Activated CD8-positive, alpha-beta memory T cell treated with anti-CD3 and anti-CD28 coated beads, Interleukin-2, amount 10 ng/mL, durations not matched to agents 7 days and 5 days (primary cell): ENCODE measurements at places on chromosomes 16 and 17. TPM values are rescaled to one million over a fixed set of nuclear protein-coding genes. Genes with fewer than 3 reads are reported as not detected.

- no peaks in the 10 kb centered on the region for H3K36me3 ChIP-seq
- H3K27me3 ChIP-seq, result peaks cover 76% of the 10 kb centered on the region
- no peak within 1 kb of the TSS for H3K27ac ChIP-seq
- H3K4me3 ChIP-seq, result peak within 1 kb of the TSS; percentile 72
- peaks cover 14% of the 10 kb centered on the region for H3K4me1 ChIP-seq
Observed at GRCh38 chr17:58755577-58756245, at the start of gene PPM1E. Gene PPM1E, plus strand, starts transcription at chr17:58755854.

DNA sequence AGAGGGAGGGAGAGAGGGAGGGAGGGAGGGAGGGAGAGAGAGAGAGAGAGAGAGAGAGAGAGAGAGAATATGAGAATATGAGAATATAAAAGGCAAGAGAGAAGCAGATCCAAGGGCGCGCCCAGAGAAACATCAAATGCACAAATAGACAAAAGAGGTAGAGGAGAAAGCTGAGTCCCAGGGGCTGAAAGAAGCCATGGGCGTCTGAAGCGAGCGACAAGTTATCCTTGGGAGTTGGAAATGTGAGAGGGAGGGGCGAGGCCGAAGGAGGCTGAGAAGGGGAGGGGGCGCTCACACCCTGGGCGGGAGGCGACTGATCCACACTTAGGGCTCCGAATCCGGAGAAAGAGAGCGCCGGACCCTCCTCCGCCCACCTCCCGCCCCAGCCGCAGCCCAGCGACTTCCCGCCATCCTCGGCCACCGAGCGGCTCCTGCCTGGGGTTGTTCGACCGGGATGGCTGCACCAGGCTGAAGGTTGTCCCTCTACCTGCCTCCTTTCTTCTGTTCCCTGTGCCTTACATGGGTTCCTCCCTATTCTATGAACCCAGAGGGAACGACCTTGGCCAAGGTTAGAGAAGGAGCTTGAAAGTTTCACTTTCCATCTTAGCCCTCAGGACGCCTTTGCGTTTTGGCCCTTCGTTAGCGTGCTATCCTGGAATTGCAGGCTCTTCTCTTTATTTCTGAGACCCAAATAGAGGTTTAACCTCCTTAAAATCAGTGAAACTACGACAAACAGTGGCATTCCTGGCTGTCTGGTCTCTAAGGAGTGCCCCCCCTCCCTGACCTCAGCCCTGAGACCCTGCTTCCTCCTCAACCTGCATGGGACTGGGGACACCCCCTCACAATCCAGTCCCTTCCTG is 21.2 kb upstream of the HOXB9 start:
- H3K4me3 ChIP-seq, result peak overlapping the region; percentile 89
- peaks cover 58% of the 10 kb centered on the region for H3K27me3 ChIP-seq
- DNase-seq, result no peak
- peaks cover 56% of the 10 kb centered on the region for H3K4me1 ChIP-seq
- peaks cover 4% of the 10 kb centered on the region for H3K36me3 ChIP-seq

- H3K27me3 ChIP-seq, result no peaks in the 10 kb centered on the region
- no peaks in the 10 kb centered on the region for H3K36me3 ChIP-seq
- H3K4me1 ChIP-seq, result peaks cover 10% of the 10 kb centered on the region
Observed at GRCh38 chr16:89046491-89046890, 47.2 kb upstream of the ACSF3 start.

DNA sequence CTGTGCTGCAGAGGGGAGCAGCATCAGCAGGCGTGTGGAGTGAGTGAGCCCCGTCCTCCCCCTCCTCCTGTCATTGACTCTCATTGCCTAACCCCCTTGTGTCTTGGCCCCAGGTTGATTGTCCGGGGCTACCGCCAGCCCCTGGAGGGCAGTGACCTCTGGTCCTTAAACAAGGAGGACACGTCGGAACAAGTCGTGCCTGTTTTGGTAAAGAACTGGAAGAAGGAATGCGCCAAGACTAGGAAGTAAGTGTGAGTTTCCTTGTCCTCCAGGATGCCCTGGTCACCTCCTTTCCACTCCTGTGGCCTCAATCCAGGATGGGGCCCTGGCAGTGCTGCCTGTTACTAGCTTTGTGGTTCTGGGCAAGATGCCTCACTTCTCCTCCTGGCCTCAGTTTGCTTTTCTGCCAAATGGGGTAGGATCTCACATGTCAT is 87.0 kb downstream of the ABCC1 start:
- peaks cover 29% of the 10 kb centered on the region for H3K4me1 ChIP-seq
- H3K36me3 ChIP-seq, result peaks cover 41% of the 10 kb centered on the region
- no peak overlapping the region for H3K4me3 ChIP-seq
- no peaks in the 10 kb centered on the region for H3K27me3 ChIP-seq

GRCh38 chr16:86514481-86515376 is 4.4 kb downstream of the FOXF1 start:
- H3K27ac ChIP-seq, result peak overlapping the region; percentile 21
- H3K4me3 ChIP-seq, result no peak overlapping the region
- DNase-seq, result no peak

DNA sequence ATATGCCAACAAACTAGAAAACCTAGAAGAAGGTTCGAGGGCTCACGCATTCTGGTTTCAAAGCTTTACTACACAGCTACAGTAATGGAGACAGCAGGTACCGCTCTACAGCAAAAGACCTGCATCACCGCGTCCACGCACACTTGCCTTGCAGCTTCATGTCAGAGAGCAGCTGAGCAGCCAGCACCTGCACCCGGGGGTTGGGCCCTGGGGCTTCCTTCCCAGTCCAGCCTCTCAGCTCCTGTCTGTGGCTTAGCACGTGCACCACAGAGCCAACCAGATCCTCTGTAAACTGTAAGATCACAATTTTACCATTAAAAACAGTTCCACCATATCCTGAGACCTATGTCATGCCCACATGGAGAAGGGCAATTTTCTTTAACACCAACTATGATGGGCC is 15.3 kb downstream of the MEAK7 start:
- H3K4me3 ChIP-seq, result no peak overlapping the region
- no peaks in the 10 kb centered on the region for H3K27me3 ChIP-seq
- peak; percentile 40 for DNase-seq
- H3K36me3 ChIP-seq, result peaks cover 63% of the 10 kb centered on the region
- H3K4me1 ChIP-seq, result peaks cover 13% of the 10 kb centered on the region

GRCh38 chr17:64269687-64270649 is 6.9 kb upstream of the TEX2 start:
- peaks cover 16% of the 10 kb centered on the region for H3K27me3 ChIP-seq
- DNase-seq, result no peak
- H3K27ac ChIP-seq, result peak overlapping the region; percentile 80
- peaks cover 7% of the 10 kb centered on the region for H3K36me3 ChIP-seq
- peak overlapping the region; percentile 30 for H3K4me3 ChIP-seq

DNA sequence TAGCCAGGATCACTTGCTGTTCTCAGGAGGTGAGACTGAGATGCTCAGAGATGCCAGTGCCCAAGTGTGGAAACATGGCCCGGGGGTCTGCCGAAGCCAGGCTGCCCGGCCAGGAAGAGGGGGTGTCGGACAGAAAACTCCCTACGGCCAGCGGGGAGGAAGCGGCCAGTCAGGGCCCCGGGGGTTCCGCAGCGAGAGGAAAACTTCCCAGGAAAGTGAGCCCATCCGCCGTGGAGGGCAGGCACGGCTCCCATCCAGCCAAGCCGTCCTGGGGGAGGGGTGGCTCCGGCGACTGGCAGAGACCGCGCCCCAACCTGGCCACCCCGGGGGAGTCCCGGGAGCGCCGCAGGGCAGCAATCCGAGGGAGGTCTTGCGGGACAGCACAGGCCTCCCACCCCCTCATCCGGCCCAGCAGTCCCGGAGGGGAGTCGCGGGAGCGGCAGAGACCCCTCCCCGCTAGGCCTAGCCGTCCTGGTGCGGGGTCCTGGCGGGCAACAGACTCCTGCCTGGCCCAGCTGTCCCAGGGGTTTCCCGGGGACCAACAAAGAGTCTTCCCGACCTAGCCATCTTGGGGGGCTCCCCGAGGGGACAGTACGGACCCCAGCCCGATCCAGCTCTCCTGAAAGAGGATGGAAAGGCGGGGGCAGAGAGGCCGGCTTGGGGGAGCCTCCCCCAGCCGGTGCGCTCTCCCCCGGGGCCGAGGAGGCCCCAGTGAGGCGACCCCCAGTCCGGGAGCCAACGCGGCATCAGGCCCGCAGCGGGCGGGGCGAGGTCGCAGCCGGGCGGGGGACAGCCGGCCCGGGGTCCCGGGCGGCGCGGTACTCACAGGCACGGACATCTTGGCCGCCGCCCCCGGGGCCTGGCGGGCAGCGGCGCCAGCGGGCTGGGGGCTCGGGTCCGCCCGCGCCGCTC is 13.8 kb upstream of the BCAR1 start:
- H3K27me3 ChIP-seq, result peaks cover 45% of the 10 kb centered on the region
- no peak overlapping the region for H3K27ac ChIP-seq
- H3K4me1 ChIP-seq, result no peaks in the 10 kb centered on the region
- H3K36me3 ChIP-seq, result no peaks in the 10 kb centered on the region
- DNase-seq, result no peak
- no peak overlapping the region for H3K4me3 ChIP-seq

GRCh38 chr17:59840329-59841090 is 52.2 kb downstream of the TUBD1 start:
- no peak for DNase-seq
- H3K36me3 ChIP-seq, result peaks cover 55% of the 10 kb centered on the region
- H3K4me1 ChIP-seq, result peaks cover 48% of the 10 kb centered on the region
- H3K4me3 ChIP-seq, result peak overlapping the region; percentile 95

Gene NETO2
- total RNA-seq, result 8.6 TPM

- no peak for DNase-seq
- no peaks in the 10 kb centered on the region for H3K27me3 ChIP-seq
- H3K36me3 ChIP-seq, result peaks cover 31% of the 10 kb centered on the region
- peaks cover 59% of the 10 kb centered on the region for H3K4me1 ChIP-seq
Observed at GRCh38 chr17:17172001-17172939, 33.9 kb downstream of the PLD6 start.

- no peak overlapping the region for H3K4me3 ChIP-seq
- peaks cover 13% of the 10 kb centered on the region for H3K36me3 ChIP-seq
- peaks cover 64% of the 10 kb centered on the region for H3K4me1 ChIP-seq
- no peaks in the 10 kb centered on the region for H3K27me3 ChIP-seq
- DNase-seq, result no peak
Observed at GRCh38 chr17:59366773-59367656, 35.6 kb downstream of the YPEL2 start.

GRCh38 chr17:76492123-76492988 is 8.9 kb downstream of the RHBDF2 start:
- H3K4me1 ChIP-seq, result peaks cover 52% of the 10 kb centered on the region
- peaks cover 1% of the 10 kb centered on the region for H3K36me3 ChIP-seq
- peak overlapping the region; percentile 98 for H3K27ac ChIP-seq

DNA sequence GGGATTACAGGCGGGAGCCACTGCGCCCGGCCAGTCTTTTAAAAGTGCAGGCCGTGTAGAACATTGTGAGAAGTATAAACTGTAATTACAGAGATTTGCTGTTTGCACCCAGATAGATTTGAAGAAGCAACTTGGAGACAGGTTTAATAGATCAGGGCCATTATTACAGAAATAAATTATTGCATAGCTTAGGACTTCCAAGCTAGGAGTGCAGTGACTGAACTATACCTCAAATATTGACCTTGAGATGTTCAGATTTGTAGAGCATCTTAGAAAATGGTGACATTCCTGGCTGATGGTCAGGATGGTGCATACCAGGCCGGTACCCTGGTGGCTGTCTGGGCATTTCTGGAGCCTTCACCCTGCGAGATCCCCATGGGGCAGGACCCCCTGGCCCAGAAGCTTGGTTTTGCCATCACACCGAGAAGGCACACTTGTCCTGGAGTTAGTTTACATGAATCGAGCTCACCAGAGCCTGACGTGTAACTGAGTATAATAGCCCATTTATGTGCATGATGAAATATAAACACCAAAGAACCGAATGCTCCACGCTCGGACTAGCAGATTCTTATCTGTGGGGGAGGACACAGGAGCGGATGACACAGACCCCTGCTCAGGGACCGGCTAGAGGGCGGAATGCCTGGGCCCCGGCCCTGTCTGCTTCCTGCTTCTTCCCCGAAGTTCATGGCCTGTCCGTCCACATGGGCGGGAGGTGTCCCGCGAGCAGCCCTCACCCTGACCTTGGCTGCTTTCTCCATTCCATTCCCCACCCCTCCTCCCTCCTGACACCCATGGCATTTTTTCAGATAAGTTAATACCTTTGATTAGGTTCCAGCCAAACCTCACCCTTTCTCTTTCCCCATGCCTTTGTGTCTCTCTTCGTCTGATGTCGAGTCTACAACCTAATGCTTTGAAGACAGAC is 32.1 kb downstream of the CCDC40 start:
- H3K4me1 ChIP-seq, result peaks cover 4% of the 10 kb centered on the region
- no peaks in the 10 kb centered on the region for H3K36me3 ChIP-seq
- H3K27me3 ChIP-seq, result peaks cover 3% of the 10 kb centered on the region
- H3K4me3 ChIP-seq, result no peak overlapping the region

GRCh38 chr17:34098699-34099098 is 156.4 kb upstream of the CCL2 start:
- H3K4me3 ChIP-seq, result no peak overlapping the region
- H3K27me3 ChIP-seq, result peaks cover 3% of the 10 kb centered on the region
- no peaks in the 10 kb centered on the region for H3K4me1 ChIP-seq
- no peaks in the 10 kb centered on the region for H3K36me3 ChIP-seq

Gene NXPH3
- total RNA-seq, result 0.09 TPM

DNA sequence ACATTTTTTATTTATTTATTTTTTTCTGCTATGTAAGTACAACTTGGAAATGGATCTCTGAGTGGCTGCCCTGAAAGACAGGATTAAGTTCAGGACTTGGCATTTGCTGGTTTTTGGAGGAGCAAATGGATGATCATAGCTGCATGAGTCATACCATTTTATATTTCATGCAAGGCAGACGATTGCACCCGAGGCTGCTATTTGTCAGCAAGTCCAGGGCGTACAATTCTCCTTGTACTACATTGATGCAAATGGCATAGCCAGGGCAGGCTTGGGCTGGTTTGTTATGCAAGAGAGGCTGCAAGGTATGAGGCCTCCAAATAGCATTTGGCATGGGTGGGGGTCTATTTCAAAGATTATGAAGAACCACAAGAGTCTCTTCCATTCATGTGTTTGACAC is 81.2 kb upstream of the CACNG3 start:
- no peak for DNase-seq
- no peak overlapping the region for H3K4me3 ChIP-seq
- no peaks in the 10 kb centered on the region for H3K27me3 ChIP-seq
- no peak overlapping the region for H3K27ac ChIP-seq

Gene CDR2L
- total RNA-seq, result 0.47 TPM

Gene SDR42E1
- 10.3 TPM for total RNA-seq

DNA sequence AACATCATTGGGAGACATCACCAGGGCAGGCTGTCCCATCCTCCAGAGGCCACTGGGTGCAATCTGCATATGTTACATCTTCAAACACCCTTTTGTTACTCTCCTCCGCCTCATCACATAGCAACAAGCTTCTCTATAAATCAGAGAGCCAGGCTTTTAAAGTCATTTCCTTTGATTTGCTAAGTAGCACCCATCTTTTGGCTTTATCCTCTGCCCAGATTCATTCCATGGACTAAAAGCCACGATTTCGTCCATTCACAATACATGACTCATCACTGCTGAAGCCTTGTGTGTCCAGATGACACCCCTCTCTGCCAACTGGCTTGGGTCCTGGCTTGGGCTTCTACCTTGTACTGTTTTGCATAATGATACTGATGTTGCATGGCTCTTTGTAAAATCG is 2.0 kb upstream of the KRT38 start:
- no peak overlapping the region for H3K4me3 ChIP-seq
- no peaks in the 10 kb centered on the region for H3K36me3 ChIP-seq
- H3K27me3 ChIP-seq, result peaks cover 27% of the 10 kb centered on the region
- H3K4me1 ChIP-seq, result no peaks in the 10 kb centered on the region
- DNase-seq, result no peak
